ENCODE measurements at places on chromosomes 6 and 20.
A peak's percentile ranks its signal among the peaks of the same experiment; 100 is the strongest.

GRCh38 chr20:48825566-48825920, 2.3 kb downstream of the PREX1 start:
- no peak for DNase-seq

- DNase-seq: no peak
These were observed 72.5 kb upstream of the UST start for GRCh38 chr6:148674306-148674705.

- DNase-seq: no peak
These were observed 92.5 kb downstream of the SESN1 start for GRCh38 chr6:109002051-109002697.

DNA sequence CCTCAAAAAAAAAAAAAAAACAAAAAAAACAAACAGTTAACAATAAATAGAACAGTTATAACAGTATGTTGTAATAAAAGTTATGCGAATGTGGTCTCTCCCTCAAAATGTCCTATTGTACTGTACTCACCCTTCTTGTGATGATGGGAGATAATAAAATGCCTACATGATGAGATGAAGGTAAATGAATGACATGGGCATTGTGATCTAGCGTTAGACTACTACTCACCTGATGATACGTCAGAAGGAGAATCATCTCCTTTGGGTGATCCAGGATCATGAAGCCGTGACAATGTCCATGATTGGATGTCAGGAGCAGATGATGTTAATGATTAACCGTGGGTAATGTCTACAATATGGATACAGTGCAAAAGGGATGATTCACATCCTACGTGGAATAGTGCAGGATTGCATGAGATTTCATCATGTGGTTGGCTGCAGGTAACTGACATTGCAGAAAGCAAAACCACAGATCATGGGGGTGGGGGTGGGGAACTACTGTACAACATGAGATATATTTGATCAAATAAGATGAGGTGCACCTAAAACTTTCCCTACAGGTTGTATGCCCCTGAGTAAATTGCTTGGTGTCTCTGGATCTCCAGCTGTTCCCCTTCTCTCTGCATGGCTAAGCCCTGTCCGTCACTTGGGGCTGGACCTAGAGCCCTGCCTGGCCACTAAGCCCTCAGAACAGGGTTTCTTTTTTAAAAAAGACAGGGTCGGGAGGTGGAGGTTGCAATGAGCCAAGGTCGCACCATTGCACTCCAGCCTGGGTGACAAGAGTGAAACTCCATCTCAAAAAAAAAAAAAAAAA, 6.2 kb upstream of the RBCK1 start:
- no peak for DNase-seq

DNA sequence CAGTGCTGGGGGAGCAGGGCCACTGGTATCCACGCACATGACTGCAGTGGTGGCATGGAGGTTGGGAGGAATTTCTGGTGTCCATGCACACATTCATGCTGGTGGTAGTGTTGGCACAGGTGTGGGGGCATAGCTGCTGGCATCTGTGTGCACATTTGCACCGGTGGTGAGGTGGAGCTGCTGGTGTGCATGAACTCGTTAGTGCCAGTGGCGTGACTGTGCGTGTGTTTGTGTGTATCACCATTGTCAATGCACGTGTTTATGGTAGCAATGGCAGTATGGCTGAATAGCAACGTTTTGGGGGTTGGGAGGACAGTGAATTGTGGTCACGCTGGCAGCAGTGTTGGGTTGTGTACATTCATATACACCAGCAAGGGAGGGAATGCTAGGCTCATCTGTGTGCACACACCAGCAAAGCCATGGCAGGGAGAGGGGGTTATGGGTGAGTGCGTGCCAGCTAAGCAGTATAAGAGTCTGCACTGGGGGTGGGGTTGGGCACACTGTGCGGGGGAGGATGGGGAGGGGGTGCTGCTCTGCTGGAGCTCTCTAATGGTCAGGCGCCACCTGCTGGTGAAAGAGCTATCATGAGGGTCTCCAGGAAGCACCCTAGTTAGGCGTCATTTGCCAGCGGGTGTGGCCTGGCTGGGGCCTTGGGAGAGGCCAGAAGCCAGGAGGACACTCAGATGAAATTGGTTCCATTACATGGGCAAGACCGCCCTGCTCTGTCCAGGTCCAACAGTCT, 626.1 kb upstream of the ID4 start:
- peak; percentile 24 for DNase-seq

DNA sequence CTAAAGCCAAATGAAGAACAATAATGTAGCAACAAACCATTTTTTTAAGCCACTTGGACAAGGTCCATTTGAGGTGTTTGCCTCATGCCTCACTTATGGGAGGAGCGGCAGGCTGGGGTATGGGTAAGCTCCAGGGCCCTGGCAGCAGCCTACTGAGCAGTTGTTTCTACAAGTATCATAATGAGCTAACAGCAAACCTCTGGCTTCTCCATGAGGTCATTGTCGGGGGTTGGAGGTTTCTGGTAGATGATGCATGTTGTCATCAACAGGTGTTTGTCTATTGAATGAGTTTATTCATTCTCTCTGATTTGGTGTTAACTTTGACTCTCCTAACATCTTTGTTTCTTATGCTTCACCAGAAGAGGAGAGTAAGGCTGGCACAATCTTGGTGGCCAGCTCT, 150.7 kb downstream of the TBC1D7 start:
- DNase-seq: no peak

Data from activated naive CD4-positive, alpha-beta T cell treated with anti-CD3 and anti-CD28 coated beads, Interleukin-2, amount 10 ng/mL, durations not matched to agents 7 days and 5 days (primary cell).